ENCODE measurements at places on chromosomes 16 and 17.

- no peak for DNase-seq
Observed at GRCh38 chr16:24054741-24055491, 201.2 kb upstream of the CACNG3 start.

GRCh38 chr17:80265205-80266068 is 4.8 kb downstream of the RNF213 start:
- DNase-seq = peak; percentile 58

- DNase-seq = no peak
Observed at GRCh38 chr17:60303406-60304099, 88.4 kb downstream of the USP32 start.

DNA sequence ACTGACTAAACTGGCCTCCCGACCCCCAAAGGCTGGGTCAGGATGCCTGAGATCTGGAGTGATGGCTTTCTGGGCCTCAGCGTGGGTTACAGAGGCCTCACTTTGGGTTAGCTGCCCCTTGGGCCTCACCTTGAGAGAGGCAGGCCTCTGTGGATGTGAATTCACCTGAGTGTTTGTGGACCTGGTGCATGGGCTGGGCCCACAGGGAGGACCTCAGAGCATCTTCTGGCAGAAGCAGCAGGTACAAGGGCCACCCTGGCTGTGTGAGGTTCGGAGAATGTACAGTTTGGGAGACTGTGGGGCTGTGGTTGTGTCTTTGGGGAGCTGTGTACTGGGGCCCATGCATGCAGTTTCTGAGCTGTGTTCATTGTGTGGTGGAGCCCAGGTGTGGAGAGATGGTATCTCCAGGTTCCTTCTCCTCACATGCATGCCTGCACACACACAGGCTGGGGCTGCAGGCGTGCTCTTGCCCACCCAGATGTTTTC is 18.3 kb downstream of the RARA start:
- DNase-seq = no peak

- DNase-seq = no peak
Observed at GRCh38 chr17:49190932-49191331, 19.4 kb downstream of the GNGT2 start.

DNA sequence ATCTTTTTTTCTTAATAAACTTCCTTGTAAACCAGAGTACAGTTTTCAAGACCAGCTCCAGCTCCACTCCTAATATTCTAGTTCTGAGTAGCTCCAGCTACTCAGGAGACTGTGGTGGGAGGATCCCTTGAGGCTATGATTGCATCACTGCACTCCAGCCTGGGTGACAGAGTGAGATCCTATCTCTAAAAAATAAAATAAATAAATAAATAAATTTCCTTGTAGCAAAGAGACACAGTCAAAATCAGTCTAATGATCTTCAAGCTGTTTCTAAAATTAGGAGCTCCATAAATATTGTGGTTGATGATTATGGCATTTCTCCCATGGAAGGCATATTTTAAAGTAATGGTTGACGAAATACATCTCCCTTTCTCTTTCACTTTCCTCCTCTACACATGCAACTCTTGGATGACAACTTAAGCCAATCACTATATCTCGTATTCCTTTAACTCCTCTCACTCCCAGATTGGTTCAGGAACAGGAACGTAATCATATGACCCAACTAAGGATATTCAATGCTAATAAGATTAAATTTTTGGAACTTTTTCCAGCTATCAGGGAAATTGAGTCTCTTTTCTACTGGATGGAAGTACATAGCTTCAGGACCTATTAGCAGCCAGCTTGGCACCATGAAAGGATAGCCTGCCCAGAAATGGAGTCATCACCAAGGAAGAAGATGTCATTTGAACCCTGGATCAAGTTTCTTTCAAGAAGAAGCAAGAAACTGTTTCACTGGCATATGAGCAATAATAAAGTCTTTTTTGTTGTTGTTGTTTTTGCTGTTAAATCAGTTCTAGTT is 42.1 kb upstream of the TAOK1 start:
- no peak for DNase-seq

- DNase-seq = no peak
Observed at GRCh38 chr16:64121473-64121872, 1000.4 kb downstream of the CDH11 start.

DNA sequence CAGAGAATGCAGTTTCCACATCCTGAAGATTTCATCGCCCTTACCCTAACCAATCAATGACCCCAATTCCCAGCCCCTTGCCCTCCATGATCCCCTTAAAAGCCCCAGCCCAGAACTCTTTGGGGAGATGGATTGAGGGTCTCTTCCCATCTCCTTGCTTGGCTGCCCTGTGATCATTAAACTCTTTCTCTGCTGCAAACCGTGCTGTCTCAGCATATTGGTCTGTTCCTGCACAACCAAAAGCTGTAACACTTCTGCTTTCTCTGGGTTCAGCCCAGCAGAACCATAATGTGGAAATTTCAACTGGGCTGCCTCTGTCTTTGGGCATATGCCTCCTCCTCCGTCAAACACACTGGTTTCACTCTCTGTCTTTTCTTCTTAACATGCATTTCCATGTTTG is 67.0 kb upstream of the NLRP1 start:
- DNase-seq = no peak

DNA sequence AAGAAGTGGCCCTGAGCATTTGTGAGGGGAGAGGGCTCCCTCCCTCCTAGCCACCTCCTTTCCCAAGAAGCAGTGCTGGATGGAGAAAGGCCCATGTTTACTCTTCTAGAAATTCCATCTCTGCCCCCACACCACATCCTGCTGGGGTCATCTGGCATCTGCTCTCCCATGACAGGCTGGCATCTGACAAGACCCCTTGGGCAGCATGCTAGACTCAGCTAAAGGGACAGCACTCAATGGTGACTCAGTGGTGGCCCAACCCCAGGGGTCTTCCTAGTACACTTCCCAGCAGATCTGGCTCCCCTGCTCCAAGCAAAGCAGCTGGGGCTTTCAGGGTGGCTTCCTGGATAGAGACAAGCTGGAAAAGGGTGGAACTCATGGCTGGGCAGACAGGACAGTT is 14.4 kb downstream of the SLC38A7 start:
- no peak for DNase-seq

GRCh38 chr17:75501378-75502071 is 13.8 kb downstream of the CASKIN2 start:
- no peak for DNase-seq

- DNase-seq = no peak
Observed at GRCh38 chr17:29611351-29612093, 11.2 kb downstream of the CORO6 start.

DNA sequence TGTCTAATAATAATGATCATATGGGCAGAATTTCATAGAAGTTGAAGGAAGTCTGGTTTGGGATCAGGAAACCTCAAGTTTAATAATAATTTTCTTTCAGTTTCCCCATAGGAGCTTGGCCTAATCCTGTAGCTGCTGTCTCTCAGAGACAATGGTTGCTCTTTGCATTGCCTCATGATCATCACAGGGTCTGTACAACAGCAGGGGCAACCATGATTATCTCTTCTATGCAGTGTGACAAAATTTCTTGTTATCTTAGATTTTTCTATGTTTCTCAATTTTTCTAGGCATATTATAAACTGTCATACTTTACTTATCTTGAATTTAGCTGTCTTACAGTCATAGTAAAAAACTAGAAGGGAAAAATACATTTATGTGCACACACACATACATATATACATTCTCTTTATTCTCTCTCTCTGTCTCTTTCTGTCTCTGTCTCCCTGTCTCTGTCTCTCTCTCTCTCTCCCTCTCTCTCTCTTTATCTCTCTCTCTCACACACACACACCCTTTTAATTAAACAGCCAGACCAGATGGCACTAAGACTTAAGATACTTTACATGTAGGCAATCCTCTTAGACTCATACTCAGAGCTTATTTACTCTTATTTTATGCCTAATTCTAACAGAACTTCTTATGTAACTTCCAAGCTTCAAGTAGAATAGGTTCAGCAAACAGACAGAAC is 30.5 kb downstream of the SMIM36 start:
- no peak for DNase-seq

- no peak for DNase-seq
Observed at GRCh38 chr16:55501549-55502322, 7.1 kb upstream of the LPCAT2 start.

- peak; percentile 43 for DNase-seq
Observed at GRCh38 chr17:27601069-27601974, 29.7 kb upstream of the LGALS9 start.

DNA sequence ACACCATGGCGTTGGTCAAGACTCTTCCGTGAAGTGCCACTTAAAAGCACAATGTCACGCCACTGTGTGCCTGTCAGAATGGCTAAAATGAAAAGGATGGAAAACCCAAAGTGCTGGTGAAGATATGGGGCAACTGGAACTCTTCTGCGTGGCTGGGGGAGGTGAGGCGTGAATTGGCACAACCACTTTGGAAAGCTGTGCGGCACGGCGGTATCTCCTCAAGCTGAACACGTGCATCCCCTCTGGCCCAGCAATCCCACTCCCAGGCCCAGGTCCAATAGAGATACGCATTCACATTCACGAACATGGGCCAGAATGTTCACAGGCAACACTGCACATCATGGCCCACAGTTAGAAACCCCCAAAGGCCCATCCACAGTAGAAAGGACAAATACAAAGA is 8.9 kb downstream of the DUSP3 start:
- no peak for DNase-seq

DNA sequence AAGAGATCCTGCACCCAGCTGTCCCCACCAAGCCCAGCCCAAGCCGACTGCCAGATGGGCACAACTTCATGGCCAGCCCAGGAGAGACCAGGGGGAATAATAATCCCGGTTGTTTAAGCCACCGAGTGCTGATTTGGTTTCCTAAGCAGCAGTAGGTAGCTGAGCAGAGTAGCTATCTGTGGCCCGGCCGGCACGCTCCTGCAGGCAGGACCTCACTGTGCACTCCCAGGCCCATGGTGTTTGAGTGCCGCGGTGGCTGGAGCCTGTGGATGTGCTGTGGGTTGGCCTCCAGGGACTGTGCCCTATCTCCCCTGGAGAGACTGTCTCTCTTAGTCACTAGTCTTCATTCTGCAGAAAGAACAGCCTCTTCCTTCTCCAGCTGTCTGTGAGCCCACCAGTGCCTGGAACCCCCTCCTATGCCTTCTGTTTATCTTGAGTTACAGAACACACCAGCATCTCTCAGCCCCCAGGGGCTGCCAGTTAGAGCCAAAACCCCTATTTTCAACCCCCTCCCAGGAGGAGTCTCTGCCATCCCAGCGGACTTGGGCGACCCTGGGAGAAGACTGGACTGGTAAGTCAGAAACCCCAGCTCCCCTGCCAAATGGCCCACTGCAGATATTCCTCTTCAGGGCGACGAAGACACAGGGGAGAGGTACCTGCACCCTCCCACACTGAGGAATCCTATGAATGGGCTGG is 152.0 kb downstream of the SDK2 start:
- DNase-seq = no peak

DNA sequence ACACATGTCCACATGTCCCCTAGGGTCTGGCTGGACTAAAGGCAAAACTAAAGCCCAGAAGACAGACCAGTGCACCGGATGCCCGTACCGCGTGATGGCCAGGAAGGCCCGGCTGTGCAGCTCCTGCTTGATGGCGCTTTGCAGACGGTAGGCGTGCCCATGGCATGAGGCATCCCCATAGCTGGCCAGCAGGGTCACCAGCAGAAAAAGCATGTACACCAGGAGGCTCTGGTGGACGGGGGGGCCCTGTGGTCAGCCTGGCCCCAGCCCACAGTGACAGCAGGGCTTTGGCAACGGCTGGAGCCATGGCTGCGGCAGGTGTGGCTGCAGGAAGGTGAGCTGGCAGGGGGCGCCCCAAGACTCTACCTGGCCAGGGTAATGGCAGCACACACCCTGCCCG is 42.8 kb downstream of the PKD1 start:
- DNase-seq = no peak

DNA sequence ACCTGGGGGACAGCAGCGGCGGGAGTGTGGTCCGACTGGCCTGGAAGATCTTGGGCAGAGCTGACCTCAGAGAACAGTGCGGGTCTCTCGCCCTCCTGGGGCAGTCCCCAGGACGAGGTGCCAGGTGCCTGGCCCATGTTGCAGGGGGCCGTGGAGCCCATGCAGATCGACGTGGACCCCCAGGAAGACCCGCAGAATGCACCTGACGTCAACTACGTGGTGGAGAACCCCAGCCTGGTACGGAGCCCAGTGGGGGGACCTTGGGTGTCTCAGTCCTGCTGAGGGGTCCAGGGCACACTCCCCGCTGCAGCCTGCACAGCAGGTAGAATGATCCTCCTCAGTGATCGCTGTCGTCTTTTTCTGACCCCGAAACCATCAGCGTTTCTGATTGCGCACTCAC is 1.4 kb downstream of the GPS1 start:
- DNase-seq = no peak

- DNase-seq = no peak
Observed at GRCh38 chr16:85075236-85075924, 36.9 kb downstream of the CIBAR2 start.
